ENCODE measurements at places on chromosomes 1 and 21.

DNA sequence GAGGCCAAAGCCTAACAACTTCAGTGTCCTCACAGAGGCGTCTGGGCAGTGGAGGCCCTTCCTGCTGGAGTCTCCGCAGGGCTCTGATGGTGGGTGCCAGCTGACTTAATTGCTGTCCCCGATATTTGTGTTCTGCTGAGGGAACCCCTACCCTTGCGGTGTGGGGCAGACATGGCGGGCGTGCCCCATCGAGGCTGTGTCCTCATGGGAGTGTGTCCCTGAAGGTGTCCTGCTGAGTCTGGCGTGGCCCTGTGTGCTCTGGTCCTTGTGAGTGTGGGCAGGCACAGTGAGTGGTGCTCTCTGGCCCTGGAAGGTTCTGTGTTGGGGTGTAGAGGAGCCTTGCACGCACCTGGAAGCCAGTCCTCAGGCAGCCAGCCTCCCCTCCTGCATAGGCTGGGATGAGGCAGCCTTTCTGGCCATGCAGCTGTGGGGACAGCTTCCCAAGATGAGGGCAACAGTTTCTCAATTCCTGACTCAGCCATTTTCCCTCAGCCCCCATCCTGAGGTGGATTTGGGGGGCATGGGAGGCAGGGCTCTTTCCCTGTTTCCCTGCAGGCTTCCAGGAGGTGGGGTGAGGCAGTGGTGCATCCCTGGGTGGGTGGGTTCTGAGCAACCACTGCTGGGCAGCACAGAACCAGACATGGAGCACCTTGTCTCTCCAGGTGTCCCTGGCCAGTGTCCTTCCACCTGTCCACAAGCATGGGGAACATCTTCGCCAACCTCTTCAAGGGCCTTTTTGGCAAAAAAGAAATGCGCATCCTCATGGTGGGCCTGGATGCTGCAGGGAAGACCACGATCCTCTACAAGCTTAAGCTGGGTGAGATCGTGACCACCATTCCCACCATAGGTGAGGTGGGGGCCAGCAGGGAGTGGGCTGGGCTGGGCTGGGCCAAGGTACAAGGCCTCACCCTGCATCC, 6.5 kb downstream of the C1orf35 start:
- no peak for DNase-seq

DNA sequence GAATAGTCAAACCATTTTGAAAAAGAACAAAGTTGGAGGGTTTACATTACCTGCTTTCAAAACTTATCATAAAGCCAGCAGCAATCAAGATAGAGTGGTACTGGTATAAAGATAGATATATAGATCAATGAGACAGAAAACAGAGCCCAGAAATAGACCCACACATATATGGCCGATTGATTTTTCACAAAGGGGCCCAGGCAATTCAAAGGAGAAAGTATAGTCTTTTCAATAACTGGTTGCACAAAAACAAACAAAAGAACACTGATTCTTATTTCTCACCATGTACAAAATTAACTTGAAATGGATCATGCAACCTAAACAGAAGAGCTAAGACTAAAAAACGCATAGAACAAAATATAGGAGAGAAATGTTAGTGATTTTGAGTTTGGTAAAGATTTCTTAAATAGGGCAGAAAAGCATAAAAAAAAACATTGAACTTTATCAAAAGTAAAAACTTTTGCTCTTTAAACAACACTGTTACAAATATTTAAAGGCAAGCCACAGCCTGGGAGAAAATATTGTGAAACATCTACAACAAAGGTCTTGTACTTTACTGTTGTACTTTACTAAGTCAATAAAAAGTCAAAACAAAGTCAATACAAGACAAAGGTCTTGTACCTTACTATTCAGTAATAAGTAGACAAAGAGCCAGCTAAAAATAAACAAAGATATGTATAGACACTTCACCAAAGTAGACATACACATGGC, 50.2 kb downstream of the ST3GAL3 start:
- DNase-seq, result no peak

GRCh38 chr21:44967082-44968047, 27.5 kb downstream of the SLX9 start:
- DNase-seq, result no peak

DNA sequence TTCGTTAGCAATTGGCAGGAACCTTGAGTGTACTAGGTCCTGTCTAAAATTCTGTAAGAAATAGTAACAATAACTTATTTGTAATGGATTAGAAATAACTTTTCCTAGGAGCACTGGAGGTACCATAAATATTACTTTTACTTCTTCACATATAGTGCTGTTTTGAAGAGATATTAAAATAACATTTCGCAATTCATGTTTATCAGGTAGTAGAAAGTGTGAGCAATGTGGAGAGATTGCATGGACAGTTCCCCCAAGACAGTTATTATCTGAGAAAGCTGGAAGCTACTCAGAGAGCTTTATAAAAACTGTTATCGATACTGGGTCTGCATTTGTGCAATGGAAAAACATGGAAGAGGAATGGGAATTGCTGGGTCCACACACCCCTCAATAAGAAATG, 128.5 kb upstream of the KIF26B start:
- no peak for DNase-seq

- no peak for DNase-seq
Measured at GRCh38 chr1:21931171-21932093, 5.7 kb downstream of the HSPG2 start.
